Stimulated activated CD4-positive, alpha-beta T cell treated with anti-CD3 and anti-CD28 coated beads, TNF-alpha, amount 100 ng/mL, for 1 hour (primary cell): ENCODE measurements at places on chromosomes 11 and 22.

GRCh38 chr22:25360411-25360810 is 141.0 kb downstream of the CRYBB2 start:
- DNase-seq: no peak

GRCh38 chr11:46759196-46759595 is 40.2 kb downstream of the F2 start:
- DNase-seq: no peak

DNA sequence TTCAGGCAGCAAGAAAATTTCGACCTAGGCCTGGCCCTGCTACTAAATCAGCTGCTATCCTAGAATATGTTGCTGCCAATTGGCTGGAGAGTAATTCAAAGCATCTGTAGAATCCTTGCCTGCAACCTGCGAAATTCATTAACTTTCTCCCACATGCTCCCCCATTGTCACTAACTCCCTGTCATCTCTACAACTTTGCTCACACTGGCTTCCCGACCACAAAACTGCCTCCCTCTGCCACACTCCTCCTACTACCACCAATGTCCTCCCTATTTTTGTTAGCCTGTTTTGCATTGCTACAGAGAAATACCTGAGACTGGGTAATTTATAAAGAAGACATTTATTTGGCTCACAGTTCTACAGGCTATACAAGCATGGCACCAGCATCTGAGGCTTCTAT is 570.6 kb downstream of the INSC start:
- no peak for DNase-seq

DNA sequence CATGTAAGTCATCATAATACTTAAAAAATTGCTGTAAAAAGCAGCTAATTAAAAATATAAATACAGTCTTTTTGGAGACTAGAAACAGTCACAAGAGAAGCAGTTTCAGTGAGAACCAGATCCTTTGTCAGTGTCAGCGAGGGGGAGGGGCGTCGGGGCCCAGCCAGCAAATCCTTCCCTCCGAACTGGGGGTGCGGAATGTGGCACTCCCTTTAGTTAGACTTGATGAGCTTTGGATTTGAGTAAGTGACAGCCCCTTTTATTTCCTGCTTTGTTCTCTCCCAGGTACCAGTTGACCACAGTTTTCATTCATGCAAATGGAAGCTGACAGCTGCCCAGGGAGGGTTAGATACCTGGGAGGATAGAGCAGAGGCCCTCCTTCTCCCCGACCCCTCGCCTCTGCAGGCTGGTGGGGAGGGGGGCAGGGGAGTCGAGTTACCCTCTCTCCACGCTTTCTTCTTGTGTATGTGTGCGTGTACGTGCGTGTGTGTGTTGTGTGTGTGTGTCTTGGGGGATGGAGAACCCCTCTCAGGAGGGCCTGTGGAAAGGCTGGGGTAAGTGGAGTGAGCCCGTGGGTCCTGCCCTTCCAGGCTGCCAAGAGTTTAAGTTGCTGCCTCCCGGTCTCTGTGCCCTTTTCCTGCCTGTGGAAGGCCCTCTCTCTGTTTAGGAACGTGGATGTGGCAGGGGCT is 38.3 kb downstream of the PTPRJ start:
- DNase-seq: no peak

DNA sequence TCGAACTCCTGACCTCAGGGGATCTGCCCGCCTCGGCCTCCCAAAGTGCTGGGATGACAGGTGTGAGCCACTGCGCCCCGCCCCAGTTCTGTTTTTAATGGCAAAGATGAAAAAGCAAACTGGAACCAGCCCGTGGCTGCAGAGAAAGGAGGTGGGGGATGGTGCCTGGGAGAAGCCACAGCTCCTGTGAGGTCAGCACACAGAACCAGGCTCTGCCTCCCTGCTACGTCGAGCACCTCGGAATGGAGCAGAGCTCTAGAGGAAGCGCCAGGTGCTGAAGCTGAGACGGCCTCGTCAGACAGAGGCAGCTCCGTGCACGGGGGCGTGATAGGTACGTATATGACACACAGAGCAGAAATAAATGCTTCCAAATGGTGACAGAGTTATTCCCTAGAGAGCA is 8.5 kb downstream of the DRD4 start:
- DNase-seq: no peak

DNA sequence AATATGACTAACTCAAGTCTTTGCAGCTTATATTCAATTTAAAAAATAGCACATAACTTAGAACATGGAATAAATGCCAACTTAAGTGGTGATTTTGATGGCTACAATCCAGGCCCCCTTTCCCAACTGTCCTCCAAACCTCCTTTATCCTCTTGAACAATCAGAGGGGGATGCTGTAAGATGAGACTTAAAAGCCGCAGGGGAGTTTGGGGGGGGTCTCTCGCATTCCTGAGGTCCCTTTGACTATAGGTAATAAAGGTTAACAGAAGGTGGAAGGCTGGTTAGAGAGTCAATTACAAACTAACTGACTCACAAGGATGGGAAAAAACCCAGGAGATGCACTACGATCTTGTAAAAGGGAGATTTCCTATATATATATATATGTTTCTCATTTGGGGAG is 101.8 kb downstream of the KIRREL3 start:
- DNase-seq: no peak

DNA sequence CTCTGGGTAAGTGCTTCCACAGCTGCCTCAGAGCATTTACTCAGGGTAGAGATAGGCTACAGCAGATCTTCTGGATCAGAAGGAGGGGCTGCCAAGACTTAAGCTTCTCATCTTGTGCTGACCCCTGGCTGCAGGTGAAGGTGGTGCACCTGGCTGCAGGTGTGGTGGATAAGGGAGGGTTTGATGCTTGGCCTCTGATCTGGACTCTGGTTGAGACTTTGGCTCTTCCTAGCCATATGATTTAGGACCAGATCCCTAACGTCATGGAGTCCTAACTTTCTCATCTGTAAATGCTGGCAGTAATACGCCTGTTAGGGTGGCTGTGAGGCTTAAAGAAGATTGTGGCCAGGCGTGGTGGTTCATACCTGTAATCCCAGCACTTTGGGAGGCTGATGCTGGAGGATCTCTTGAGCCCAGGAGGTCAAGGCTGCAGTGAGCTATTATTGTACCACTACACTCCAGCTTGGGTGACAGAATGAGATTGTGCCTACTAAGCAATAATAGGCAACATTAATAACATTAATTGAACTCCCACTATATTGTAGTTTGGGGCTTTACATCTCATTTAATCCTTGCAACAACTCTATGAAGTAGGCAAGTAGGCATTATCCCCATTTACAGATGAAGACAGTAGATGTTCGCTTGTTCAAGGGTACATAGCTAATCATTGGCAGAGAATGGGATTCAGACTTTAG is 10.7 kb downstream of the DTX4 start:
- DNase-seq: no peak

DNA sequence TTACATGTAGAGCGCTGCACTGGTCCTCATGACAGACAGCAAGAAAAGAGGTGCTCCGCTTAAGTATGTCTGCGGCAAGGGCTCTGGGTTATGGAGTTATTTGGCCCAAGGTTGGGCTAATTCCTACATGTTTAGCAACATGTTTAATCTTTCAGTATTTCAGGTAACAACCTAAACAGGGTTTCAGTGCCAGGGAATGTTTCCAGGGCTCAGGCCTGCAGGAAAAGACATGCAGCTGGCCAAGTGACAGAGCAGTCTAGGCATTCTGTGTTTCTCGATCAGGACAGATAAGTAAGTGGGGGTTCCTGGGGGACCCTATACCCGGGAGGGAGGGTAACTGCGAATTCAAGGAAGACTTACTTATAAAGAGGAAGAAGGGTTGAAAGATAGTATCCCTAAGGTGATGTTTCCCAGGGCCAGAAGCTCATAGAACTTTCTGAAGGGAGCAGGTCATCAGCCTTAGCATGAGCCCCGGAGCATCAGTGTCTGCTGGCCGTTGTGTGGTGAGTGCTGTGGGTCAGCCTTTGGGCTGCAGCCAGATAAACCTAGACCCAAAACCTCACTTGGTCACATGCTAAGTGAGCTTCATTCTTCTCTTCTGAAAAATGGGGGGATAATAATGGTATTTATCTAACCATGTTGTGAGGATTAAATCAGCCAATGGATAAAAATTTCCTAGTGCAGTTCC is 18.4 kb downstream of the KCNJ5 start:
- DNase-seq: no peak

GRCh38 chr11:64759722-64760719 is at the start of gene PYGM:
PYGM (minus strand) TSS chr11:64759974; CDS start chr11:64759898, 76 bp downstream.
- no peak for DNase-seq

DNA sequence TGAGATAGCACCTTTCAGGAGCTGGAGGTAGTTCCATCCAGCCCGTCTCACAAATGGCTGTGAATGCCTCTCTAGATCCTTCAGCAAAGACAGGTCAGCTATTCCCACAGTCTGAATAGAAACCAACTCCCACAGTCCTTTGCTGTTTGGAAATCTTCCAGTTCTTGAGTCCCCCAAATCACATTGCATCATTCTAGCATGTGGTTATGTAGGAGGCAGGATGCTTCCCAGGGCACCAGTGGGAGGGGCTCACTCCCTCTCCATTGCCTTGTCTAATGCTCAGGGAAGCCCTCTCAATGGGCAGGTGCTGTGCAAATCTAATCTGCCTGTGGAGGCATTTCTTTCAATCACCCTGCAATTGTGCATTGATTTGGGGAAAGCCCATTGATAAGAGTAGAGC is 14.6 kb downstream of the NAV2 start:
- DNase-seq: no peak

- DNase-seq: no peak
Observed at GRCh38 chr11:19892876-19893275, 180.2 kb downstream of the NAV2 start.

GRCh38 chr22:50182176-50183081 is 3.3 kb upstream of the TRABD start:
- DNase-seq: no peak

- no peak for DNase-seq
Observed at GRCh38 chr11:95450547-95451123, 219.6 kb upstream of the SESN3 start.

GRCh38 chr11:34957606-34958005 is 41.2 kb downstream of the PDHX start:
- DNase-seq: no peak

- no peak for DNase-seq
Observed at GRCh38 chr11:16776711-16777612, 38.5 kb downstream of the C11orf58 start.

- DNase-seq: no peak
Observed at GRCh38 chr11:76048763-76049162, 157.5 kb downstream of the WNT11 start.

GRCh38 chr11:77217156-77217555 is 84.3 kb downstream of the GDPD4 start:
- no peak for DNase-seq

GRCh38 chr11:128103278-128103873 is 484.0 kb downstream of the ETS1 start:
- DNase-seq: no peak

DNA sequence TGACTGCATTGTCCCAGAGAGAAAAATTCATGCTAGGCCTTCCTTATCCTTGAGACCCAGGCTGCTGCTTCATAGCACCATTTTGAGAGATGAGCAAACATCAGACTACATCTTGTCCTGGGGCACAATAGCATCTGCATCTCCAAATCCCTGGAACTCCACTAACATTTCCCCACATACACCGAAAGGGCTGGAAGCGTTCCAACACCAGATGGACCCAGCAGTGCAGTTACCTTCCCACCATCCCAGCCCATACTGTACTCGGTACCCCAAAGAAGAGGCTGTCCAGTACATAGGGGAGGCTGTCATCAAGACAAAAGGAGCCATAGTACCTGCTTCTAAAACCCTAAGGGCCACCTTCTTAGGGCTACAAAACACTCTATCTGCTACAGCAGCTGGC is 547.2 kb upstream of the CHORDC1 start:
- no peak for DNase-seq

DNA sequence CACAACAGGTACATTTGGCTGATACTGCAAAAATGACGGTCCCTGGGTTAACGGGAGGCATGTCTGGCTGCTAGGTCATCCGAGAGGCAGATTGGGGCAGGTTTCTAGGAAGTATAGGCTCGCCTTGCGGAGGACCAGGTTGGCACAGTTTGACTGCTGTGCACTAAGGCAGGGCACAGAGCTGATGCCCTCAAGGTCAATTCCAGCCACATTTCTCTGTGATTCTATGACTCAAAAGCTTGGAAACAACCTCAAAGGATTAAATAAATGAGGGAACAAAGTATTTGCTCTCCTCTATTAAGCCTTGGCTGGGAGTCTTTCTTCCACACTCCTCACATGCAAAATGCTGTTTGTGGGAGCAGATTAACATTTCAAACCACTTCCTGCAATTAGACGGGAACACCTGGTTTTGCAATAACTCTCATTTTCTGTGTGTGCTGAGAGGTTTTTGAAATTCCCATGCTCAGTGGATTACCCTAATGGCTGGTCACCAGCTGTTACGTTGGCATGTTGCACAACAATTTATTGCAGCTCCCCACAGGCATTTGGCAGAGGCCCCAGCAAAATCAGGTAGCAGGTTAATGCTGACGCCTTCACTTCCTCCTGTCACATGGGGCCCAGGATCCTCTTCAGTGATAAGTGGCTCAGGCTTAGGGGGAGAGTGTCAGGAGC is 61.0 kb upstream of the PLET1 start:
- DNase-seq: no peak

DNA sequence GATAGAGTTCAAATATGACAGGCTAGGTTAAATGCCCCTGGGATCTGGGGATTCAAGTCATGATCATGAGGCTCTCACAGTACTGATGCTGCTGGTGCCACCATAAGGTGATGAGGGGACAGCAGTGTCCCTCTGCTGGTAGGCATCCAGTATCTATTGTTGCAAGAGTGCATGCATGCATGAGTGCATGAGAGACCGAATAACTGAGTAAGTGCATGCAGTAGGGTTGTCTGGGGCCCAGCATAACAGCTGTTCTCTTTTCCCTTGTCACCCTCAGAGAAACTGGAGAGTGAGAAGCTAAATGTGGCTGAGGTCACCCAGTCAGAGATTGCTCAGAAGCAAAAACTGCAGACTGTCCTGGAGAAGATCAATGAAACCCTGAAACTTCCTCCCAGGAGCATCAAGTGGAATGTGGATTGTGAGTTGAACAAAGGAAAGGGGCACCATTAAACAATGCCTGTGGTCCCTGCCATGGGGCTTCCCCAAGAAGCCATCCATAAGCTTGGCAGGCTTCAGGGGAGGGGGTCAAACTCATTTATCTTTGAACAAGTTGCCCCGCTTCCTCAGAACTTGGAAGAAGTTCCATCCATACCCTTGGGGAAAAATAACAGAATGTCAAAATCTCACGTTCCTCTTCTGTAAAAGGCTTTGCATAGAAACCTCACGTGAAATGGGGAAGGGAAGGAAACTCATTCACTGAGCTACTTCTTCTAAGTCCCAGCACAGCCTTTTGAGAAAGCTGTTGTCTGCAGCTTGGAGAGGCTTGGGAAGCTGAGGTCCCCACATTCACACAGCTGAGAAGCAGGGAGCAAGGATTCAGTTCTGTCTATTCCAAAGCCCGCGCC is 119.0 kb downstream of the PARVA start:
- no peak for DNase-seq

GRCh38 chr11:124971810-124972209 is 17.8 kb downstream of the CCDC15 start:
- DNase-seq: no peak

GRCh38 chr22:46936378-46936903 is 174.0 kb downstream of the TBC1D22A start:
- no peak for DNase-seq

- no peak for DNase-seq
Observed at GRCh38 chr11:94449437-94449836, 44.2 kb downstream of the MRE11 start.

- no peak for DNase-seq
Observed at GRCh38 chr11:3139481-3140290, 25.4 kb downstream of the OSBPL5 start.
